BJ (cell line): ENCODE measurements at places on chromosomes 11 and 22.

DNA sequence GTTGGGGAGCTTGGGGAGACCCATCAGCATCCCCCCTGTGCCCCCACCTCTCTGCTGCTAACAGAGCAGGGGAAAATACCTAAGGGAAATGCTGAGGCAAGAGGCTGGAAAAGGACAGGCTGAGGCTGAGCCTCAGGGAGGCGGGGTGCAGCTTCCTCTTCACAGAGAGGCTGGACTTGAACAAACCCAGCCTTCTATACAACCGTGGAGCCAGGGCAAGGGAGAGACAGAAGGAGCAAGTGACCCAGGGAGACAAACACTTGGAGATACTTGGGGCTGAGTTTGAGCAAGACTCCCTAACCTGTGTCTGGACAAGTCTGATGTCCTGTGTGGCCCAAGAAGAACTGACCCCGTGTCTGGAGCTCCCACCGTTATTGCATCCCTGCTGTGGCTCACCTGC is at the start of gene SLCO2B1:
SLCO2B1 (plus strand) TSS at position 229 of the 400 bp plus-strand sequence. CDS start 275 bp downstream, outside the sequence.
- no peak for DNase-seq

- DNase-seq: no peak
Measured at GRCh38 chr11:63490551-63491239, at the start of gene PLAAT5. Gene PLAAT5 (minus strand): TSS chr11:63491167. CDS start chr11:63491034, 133 bp downstream.

DNA sequence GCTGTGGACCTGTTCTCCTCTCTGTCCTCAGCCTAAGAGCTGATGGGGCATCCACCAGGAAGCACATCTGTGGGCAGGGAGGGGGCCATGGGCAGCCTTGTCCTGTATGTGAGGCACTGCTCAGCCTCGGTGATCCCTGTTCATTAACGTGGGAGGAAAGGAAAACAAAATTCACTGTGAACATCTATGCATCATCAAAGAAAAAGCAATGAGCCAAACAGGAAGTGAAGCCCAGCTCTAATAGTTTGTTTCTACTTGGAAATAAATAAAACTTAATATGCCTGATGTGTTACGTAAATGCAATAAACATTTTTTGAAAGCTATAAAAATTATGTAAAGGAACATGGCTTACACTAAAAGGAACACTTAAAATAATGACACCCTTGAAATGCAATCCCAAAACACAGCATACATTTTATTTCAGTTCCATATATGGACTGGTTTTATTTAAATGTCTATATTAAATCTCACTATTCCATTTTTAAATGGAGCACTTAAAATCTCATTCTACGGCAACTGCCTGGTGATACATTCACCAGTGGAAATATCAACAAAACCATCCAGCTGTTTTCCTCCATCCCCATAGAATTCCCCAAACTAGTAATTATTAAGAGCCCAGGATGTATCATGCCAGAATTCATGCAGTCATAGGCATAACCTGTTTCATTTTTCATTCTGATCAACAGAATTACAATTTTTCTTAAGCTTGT is 78.3 kb downstream of the ZNF280B start:
- no peak for DNase-seq

DNA sequence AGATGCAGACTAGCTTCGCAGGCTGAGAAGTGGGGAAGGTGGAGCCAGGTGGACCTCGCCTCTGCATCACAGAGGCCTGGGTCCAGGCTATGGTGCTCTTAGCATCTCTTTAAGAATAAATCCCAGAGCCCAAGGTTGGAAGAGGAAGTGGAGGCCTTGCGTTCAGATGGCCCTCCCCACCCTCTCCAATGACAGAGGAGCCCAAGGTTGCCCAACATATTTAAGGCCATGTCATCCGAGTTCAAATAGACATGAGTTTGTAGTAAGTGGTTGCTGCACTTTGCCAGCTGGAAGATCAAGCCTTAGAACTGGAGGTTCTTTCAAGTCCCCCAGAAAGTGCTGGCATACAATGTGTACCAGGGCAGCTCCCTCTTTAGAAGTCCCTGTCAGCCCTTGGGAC is 47.1 kb upstream of the HORMAD2 start:
- no peak for DNase-seq

DNA sequence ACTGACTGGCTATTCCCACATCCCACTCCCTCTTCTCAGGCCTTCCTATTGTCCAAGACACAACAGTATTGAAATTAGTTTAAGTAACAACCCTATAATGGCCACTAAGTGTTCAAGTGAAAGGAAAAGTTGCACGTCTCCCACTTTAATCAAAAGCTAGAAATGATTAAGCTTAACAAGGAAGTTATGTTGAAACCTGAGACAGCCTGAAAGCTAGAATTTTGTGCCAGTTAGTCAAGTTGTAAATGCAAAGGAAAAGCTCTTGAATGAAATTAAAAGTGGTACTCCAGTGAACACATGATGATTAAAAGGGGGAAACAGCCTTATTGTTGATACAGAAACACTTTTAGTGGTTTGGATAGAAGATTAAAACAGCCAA is 332.7 kb downstream of the CASP12 start:
- no peak for DNase-seq

DNA sequence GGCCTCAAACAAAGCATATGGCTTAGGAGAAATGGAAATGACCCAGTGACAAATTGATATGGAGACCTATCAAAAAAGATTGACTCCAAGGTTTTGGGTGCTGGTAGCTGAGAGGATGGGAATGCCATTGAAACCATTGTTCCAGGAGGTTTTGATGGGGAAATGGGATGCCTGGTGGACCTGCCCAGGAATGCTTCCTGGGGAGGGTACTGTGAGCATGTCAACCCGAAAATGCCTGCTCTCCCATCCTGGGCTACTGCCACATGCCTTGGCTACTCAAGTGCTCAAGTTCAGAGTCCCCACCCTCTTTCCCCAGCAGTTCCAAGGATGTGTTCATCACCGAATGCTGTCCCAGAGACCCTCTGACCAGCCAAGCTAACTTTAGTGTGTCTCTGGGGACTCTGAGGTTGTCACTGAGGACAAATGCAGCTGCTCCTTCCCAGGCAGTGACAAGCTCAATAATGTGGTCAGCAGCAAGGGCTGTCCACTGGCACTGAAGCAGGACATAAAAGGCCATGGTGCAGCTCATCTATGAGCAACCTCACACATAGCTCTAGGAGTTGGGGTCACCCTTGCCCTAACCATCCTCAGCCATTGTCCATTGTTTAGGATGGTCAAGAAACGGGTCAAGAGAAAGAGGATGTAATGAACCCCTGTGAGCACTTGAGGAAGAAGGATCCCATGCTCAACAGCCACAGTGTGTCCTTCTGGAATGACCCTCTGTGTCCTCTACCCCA is 83.7 kb downstream of the TRIM29 start:
- DNase-seq: no peak

GRCh38 chr22:19022755-19023154 is 86.7 kb upstream of the PRODH start:
- no peak for DNase-seq

DNA sequence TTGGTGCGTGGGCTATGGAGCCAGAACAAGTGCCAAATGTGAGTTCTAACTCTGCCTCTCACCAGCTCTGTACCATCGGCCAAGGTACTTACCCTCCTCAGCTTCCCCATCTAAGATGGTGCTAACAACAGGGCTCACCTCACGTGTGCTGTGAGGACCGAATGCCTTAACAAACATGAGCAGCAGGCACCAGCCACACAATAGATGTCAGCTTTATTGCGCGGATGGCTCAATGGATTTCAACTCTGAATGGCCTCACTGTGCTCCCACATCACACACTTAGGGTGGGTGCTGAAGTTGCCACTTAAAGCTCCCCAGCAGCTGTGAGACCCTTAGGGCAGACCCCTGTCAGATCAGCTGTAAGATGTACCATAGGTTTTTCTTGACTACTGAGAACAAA is 24.1 kb downstream of the RELT start:
- no peak for DNase-seq

DNA sequence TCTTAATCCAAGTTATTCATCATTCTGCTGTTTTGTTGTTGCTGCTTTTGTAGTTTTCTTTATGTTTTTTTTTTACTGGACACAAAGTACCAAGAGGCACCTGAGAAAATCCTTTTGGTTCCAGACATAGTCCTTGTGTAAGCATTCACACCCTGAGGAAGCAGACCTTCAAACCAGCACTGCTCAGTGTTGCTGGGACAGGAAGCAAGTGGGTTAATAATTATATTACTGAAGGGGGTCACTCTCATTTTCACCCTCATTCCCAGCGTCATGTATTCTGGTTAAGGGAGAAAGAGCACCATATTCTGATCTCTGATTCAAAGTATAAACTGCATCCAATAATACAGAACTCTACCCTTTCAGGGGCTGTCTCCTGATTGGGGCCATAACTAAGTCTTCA is 5.9 kb upstream of the ALKBH3 start:
- DNase-seq: no peak

DNA sequence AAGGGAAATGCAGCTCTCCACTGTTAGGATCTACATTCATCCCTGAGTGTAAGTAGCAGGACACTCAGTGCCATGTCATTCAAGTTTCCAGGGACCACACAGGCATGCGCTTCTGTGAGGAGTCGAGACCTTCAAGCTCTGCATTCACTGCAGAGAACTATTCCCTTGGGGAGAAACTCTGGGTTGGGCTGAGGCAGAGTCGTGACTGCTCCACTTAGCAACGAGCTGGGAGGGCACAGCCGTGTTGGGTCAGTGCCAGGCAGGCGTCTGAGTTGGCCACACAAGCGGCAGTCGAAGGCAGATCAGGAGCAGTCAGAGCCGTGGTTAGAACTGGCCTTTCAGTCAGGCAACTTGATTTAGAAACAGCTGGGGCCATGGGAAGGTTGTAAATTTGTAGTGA is 14.7 kb downstream of the MPEG1 start:
- DNase-seq: no peak
